ENCODE measurements at places on chromosomes 2 and 18.

DNA sequence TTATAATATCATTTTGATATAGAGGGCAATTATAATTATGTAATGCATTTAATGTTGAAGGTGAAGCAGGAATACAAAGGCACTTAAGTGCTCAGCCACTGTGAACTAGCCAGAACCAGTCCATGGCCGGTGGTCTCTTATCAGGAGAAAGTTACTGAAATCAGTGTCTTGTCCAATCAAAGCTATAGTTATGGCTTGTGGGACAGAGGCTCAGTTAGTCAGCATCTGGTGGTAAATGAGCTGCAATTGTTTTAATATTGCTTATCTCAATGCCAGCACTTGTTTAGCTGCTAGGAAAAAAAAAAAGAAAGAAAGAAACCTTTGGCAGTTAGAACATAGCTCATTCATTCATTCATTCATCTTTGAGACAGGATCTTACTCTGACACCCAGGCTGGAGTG, 3.8 kb upstream of the ALS2 start:
- DNase-seq, result no peak

- no peak for DNase-seq
Observed at GRCh38 chr2:228072669-228073068, 108.8 kb downstream of the SPHKAP start.

DNA sequence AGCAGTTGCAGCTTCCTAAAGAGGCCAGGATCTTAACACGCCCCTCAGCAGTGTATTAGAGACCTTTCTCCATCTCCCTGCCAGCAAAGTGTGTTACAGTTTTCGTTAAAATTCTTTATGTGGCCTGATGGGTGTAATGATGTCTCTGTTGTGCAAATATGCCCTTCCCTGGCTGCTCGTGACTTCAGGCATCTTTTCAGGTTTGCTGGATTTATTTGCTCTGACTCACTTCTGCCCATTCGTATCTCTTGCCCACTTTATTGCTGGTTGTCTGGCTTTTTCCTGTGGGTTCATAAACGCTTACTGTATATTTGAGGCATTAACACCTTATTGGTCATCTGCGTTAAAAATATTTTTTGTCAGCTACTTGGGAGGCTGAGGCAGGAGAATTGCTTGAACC, 134.5 kb downstream of the ASB1 start:
- DNase-seq, result no peak

DNA sequence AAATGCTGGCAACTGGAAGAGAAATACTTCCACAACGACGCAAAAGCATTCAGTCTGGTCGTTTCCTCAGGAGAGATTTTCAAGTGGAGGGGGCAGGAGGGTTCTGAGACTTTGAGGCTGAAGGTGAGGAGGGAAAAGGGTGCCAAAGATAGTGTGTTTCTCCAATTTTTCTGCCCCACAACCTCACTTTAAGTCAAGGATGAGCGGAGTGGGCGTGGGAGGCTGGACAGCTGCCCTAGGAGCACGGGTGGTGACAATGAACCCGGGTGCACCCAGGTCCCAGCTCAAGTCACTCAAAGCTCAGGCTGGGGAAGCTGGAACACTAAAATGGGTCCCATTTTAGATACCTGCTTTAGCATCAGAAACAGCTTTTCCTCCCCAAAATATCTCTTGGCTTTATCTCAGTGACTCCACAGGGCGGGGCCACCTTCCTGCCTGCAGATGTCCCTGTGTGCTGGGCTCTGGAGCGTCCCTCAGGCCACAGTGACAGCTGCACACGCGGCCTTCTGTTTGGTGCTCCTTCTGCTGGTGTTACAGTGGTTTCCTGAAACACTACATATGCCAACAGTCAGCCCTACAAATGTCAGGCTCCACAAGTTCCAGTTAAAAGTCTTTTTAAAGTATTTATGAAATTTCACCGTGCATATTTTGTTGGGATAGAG, 1.4 kb upstream of the MBP start:
- no peak for DNase-seq

DNA sequence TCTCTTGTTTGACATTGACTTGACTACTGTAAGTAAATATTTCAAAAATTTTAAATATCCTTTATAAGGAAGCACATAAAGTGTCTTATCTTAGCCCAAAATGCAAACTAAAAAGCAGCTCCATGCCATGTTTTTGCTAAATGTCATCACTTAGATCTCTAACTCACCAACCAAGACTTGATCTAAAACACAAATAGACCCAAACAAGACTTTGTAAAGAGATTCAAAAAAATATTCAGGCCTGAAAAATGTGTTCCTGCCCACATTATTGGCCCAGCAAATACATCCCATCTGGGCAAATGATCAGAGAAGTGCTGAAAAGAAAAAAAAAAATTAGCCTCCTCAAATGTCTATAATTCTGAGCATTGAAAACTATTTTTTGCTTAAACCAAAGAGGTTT, 187.6 kb downstream of the MREG start:
- no peak for DNase-seq

DNA sequence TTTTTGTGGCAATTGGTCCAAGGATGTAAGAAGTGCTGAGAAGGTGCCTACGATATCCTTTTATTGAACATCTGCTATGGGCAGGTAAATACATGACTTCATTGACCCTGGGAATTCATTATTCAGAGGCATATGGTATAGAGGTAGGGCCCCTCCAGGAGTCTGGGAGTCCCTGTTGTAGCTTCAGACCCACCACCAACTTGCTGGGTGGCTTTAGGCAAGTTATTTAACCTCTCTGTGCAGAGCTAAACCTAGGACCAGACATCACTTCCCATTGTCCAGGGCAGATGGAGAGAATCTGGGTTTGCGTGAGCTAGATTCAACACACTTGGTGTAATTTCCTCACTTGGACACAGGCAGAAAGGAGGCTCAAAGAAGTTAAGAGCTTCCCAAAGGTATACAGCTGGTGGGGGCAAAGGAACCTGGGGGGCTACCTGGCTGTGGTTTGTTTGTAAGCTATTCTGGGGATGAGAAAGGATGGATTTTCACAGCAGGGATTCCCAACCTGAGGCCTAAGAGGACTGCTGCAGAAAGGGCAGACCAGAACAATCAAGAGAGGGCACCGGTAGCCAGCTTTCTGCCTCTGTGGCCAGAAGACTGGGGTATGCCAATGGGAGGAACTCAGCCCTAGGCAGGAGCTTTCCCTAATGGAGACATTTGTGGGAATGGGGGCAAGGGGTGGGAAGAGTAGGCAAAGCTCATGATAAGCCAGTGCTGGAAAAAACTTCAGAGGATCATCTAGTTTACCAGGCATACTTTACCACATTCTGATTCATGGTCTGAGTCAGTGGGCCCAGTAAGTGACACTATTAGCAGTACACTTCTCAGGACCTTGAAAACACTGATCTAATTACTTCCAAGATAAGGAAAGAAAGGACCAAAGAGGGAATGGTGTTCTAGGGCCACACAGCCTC, 102.7 kb upstream of the SMAD2 start:
- no peak for DNase-seq

DNA sequence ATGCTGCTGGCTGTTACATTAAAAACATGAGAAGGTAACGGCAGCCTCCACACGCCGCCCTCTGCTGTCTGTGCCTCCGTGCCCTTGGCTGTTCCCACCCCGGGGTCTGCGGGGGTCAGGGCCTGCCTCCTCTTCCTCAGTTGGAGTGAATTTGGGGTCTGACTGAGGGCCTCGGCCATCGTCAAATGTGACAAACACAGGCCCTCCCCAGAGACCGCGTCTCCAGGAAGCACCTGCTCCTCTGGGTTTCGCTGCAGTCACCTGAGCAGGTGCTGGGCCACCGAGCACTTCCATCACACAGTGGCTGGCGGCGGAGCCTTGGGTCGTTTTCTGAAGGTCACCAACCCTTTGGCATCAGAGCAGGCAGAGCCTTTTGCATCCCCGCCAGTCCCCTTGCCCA, 70.9 kb downstream of the NFATC1 start:
- no peak for DNase-seq

- no peak for DNase-seq
Observed at GRCh38 chr2:239311132-239312040, 89.4 kb downstream of the HDAC4 start.

DNA sequence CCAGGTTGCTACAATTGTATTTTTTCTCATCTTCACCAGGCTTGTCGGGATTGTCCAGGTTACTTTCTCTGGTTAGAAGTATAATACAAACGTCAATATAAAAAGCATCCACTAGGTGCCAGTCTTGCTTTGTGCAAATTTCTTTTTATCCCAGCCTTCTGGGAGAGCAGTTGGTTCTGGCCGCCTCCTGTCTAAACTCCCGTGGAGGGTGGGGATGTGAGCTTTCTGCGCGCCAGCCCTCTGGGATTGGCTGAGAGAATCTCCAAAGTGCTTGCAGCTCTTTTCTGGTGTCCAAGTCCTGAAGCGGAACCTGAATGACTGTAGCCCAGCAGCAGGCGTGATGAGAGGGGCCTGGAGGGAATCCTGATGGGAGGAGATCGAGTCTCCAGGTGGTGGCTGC, 22.4 kb upstream of the TOGARAM2 start:
- DNase-seq, result peak; percentile 77

GRCh38 chr2:238897911-238898311, 50.0 kb downstream of the TWIST2 start:
- no peak for DNase-seq

GRCh38 chr2:71800106-71800809, 346.9 kb downstream of the DYSF start:
- no peak for DNase-seq

DNA sequence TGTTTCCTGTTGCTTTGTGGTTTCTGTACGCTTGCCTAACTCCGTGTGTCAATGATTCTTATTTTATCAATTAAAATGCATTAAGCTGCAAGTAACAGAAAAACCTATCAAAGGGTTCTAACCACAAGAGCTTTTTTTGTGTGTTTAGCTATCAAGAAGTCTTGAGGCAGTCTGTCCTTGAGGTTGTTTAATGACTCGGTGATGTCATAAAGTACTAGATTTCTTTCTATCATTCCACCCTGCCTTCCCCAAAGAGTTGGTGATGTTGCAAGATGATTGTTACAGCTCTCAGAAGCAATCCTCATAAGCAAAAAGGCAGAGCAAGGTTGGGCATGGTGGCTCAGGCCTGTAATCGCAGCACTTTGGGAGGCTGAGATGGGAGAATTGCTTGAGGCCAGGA, 51.9 kb upstream of the SPTBN1 start:
- DNase-seq, result no peak

DNA sequence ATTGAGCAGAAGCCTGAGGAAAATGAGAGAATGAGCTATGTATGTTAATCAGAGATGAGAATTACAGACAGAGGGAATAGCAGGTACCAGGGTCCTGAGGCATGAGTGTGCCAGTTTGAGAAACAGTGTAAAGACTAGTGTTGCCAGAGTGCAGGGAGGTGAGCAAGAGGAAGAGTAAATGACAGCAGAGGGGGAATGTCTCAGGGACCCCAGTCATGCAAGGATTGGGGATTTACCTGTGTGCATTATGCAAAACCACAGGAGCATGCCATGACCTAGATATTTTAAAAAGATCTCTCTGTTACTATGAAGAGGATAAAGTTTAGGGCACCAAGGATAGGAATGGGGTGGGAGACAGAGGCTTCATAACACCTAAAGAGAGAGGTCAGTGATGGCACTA, 72.1 kb downstream of the TTC32 start:
- DNase-seq, result no peak

DNA sequence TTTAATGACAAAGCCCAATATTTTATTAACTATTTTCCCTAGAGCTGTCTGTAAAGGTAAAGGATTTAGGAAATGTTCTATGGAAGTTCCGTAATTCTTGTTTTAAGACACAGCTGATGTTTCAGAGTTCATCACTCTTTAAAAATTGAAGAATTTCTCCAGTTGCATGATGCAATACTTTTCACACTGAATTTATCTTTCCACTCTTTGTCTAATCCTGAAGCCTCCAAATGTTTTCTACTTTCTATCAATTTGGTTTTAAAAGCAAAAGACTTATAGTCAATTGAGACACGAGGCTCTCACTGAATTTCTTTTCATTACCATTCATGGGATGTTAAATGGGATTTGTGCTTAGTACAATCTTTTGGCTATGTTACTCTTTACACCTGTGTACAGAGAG, 223.2 kb downstream of the TDRD15 start:
- no peak for DNase-seq

DNA sequence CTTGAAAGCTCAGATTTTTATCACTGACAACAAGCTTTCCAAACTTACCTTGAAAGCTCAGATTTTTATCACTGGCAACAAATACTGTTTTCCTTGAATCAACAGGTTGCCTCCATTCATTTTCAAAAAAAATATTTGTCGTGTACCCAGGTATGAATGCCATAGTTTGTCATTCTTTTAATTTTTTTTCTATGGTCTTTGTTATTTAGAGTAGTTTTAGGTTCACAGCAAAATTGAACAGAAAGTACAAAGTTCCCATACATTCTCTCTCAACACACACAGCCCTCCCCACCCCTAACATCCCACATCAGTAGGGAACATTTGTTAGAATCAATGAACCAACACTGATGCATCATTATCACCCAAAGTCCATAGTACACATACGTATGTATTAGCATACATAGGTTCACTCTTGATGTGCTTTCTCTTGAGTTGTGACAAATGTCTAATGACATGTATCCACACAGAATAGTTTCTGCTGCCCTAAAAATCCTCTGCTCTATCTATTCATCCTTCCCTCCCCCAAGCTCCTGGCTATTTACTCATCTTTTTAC, 25.9 kb downstream of the WDR33 start:
- no peak for DNase-seq

- DNase-seq, result no peak
Observed at GRCh38 chr2:46184794-46185583, 112.2 kb upstream of the EPAS1 start.

GRCh38 chr2:88813612-88814011, 122.1 kb downstream of the RPIA start:
- no peak for DNase-seq

DNA sequence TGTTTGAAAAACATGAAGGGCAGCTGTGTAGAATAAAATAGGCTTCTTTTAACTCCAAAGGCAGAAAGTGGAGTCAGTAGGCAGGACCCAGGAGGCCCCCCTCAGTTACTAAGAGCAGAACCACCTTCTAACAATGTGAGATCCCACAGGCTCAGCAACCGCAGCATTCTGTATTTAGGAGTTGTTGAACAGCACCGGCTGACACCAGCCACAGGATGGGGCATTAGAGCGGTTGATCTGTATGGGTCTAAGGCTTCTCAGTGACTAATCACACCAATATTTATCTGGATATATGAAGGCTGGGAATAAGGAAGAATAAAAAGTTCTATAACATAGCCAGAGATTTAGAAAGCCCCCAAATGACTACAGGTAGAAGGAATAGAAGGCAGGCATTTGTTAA, 51.7 kb downstream of the MYO5B start:
- no peak for DNase-seq

DNA sequence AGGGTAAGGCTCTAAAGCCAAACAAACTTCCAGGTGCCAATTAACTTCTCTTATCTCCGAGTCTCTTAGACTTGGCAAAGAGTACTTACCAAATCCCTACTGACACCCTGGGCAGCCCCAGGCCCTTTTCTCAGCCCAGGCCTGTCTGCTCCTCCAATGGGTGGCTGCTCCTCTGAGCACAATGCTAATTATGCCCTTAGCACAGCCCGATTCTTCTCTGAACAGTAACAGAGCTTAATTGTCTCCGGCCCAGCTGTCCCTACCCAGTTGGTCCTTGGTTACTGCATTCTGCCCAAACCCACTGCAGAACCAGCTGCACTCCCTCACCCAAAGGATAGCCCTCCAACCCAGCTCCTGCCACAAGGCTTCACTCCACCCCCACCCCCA, 110.3 kb downstream of the SMAD7 start:
- no peak for DNase-seq

- no peak for DNase-seq
Observed at GRCh38 chr18:38322206-38322605, 756.6 kb upstream of the CELF4 start.

- DNase-seq, result no peak
Observed at GRCh38 chr18:26717123-26717719, 148.3 kb downstream of the AQP4 start.

Data from NCI-H460 (cell line).